Brain microvascular endothelial cell (primary cell): ENCODE measurements at places on chromosomes 11 and 22.

DNA sequence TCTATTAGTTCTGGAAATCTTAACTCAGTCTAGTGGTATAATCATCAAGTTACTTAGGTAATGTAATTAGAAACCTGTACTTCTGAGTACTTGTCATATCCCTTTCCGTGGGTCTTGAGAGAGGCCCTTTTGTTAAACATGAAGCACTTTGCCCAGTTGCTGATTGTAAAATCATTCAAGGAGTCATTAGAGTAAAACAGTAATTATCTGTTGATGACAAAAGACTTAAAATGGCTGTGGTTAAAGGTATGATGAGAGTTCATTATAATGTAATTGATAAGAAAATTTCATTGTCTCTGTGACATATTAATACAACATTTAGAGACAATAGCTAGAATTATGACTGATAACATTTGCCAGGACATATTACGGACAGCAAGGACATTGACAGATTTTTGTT is 34.3 kb downstream of the PRR5L start:
- no peak for DNase-seq

GRCh38 chr11:101327908-101328307 is 198.3 kb upstream of the PGR start:
- DNase-seq = no peak

- DNase-seq = no peak
These were observed 539.7 kb downstream of the MIAT start for GRCh38 chr22:27197052-27197451.

DNA sequence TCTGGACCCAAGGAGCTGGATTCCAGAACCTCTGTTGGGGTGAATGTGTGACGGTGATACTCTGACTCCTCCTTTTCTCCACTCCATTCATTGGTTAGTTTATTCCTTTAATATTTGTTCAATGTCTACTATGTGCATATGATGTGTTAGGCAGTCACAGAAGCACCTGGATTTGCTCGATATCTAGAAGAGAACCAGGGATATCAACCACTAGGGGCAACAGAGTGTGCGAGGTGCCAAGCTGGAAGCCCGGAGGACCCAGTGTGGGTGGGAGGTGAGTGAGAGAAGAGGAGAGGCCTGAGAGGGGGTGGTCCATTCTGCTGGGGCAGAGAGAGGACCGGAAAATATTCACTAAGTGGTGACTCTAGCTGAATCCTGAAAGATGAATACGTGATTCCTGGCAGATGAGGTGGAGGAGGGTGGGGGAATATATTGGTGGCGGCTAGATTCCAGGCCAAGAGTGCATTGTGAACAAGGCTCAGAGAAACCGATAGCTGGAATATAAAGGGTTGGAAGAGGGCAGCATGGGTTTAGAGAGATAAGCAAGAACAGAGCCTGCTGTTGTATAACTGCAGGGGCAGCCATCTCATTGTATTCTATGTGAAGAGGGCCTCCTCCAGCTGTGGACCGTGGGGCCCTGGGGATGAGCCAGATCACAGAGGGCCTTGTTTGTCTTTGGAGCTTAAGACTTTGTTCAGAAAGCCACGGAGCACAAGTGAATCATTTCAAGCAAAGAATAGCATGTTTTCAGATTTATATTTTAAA is 6.9 kb upstream of the TIMP3 start:
- no peak for DNase-seq

DNA sequence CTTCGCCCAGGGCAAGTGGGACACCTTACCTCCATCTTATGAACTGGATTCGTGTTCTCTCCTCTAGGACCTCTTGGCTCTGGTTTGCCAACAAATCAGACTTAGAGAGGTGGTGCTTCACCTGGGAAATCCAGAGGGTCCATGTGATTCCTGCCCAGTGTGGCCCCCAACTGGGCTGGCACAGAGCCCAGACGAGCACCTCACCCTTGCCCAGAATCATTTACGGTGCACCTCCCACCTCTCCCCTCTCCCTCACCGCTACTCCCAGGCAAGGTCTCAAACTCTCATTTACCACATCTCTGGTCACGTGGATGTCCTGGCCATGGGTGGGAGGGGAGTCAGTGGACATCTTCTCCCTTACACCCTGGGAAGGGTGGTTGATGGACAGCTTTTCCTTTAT is 1.1 kb downstream of the SPATA19 start:
- no peak for DNase-seq

GRCh38 chr11:127238321-127238720 is 237.8 kb upstream of the KIRREL3 start:
- DNase-seq = no peak

GRCh38 chr11:32137869-32138268 is 47.0 kb downstream of the RCN1 start:
- DNase-seq = no peak

- DNase-seq = no peak
These were observed 6.2 kb downstream of the FAM227A start for GRCh38 chr22:38649841-38650522.
